Type B pancreatic cell (in vitro differentiated cells): ENCODE measurements at places on chromosomes 4 and X. TPM values are rescaled to one million over a fixed set of nuclear protein-coding genes. Genes with fewer than 3 reads are reported as not detected.

DNA sequence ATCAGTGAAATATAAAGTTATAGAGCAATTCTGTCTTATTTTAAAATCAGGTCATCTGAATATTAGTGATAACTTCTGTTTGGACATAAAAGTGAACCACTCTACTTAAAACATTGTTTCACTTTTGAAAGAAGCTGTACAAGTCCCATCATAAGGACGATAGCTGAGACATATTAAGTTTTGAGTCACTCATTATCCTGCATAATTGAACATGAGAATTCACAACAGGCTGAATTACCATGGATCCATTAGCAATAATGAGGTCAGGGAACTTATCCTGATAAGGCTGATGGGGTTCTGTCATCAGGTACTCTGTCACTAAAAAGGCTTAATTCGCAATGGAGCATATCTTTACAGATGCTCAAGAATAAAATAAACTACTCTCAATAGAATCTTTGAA lies 80.4 kb downstream of the REELD1 start:
- DNase-seq = no peak

DNA sequence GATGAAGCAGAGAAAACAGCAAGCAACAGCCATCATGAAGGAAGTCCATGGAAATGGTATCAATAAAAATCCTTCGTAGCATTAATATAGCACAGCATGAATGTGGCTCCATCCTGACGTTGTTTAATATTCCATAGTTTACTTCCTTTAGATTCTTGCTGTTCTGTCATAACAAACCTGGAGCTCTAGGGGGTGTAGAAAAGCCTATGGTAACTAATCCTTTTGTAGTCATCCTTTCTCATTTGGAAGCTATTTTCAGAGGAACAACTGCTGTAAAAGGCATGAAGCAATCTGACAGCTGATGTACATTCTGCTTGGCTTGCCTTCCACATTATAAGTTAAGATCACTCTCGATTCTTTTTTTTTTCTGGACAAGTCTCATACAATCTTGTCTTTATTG lies 914 bp downstream of the MYOZ2 start:
- no peak for DNase-seq

The SGMS2 gene
- 25.8 and 79.0 TPM in 2 replicates for total RNA-seq

- DNase-seq = no peak
These were observed 32.4 kb downstream of the KLHL8 start for GRCh38 chr4:87188048-87188447.
